ENCODE measurements at places on chromosomes 13 and 19.

DNA sequence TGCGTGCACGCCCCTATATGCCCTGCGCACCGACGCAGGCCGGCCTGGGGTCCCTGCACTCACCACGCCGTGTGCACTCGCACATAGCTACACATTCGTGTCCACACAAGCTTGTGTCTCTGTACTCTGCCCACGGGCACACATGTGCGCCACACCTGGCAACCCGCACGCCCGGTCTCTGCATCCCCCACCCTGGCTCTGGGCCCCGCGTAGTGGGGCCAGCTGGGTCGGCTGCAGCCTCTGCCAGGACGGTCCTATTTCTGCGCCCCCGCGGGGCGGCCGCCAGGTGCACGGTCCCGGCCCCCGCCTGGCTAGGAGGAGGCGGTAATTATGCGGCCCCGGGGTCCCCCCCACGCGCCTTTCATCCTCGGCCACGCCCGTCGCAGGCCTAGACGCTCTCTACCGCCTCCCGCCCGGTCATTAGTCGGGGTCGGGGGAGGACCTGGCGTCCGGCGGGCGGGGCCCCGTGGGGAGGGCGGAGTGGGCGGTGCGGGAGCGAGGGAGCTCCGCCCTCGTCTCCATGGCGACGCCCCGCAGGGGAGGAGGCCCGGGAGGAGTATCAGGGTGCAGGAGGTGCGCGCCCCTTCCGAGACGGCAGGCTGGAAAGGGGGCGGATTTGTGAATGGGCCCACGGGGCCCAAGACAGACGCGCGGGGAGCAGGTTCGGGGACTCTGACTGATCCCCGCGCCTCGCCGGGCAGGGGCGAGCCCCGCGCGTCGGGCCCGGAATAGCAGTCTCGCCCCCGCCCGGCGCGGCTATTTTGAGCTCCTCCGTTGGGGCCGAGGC lies 2.8 kb upstream of the CIRBP start:
- peak; percentile 78 for DNase-seq

GRCh38 chr13:104485571-104485970 lies 1419.4 kb upstream of the SLC10A2 start:
- DNase-seq: no peak

DNA sequence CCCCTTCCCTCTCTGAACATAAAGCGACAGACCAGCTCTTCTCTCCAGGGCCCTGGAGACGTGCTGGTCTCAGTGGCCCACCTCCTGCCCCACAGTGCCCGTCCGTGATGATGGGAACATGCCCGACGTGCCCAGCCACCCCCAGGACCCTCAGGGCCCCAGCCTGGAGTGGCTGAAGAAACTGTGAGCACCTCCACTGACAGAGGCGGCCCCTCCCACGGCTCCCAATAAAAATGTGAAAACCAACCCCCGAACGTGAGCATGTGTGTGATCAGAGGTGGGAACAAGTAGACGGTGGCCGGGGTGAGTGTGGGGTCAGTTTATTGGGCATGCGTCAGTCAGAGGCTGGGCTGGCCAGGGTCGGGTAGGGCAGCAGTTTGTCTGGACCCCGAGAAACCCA lies 4.1 kb downstream of the NDUFA3 start:
- DNase-seq: no peak

DNA sequence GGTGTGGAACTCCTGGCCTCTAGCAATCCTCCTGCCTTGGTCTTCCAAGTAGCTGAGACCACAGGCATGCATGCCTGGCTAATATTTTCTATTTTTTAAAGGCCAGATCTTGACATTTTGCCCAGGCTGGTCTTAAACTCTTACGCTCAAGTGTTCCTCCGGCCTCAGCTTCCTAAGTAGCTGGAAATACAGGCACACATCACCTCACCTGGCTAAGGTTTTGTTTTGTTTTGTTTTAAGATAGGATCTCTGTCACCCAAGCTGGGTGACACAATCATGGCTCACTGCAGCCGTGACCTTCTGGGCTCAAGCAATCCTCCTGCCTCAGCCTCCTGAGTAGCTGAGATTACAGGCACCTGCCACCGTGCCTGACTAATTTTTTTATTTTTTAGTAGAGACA lies 5.5 kb upstream of the RLN3 start:
- DNase-seq: no peak

- DNase-seq: no peak
Observed at GRCh38 chr19:11693505-11694499, 44.9 kb downstream of the ZNF823 start.

GRCh38 chr19:408902-409515 lies at the start of gene C2CD4C:
TSS of gene C2CD4C (minus strand) at chr19:409147. CDS start at chr19:408361, 786 bp downstream.
- no peak for DNase-seq
